ENCODE measurements at places on chromosomes 1 and 21.

DNA sequence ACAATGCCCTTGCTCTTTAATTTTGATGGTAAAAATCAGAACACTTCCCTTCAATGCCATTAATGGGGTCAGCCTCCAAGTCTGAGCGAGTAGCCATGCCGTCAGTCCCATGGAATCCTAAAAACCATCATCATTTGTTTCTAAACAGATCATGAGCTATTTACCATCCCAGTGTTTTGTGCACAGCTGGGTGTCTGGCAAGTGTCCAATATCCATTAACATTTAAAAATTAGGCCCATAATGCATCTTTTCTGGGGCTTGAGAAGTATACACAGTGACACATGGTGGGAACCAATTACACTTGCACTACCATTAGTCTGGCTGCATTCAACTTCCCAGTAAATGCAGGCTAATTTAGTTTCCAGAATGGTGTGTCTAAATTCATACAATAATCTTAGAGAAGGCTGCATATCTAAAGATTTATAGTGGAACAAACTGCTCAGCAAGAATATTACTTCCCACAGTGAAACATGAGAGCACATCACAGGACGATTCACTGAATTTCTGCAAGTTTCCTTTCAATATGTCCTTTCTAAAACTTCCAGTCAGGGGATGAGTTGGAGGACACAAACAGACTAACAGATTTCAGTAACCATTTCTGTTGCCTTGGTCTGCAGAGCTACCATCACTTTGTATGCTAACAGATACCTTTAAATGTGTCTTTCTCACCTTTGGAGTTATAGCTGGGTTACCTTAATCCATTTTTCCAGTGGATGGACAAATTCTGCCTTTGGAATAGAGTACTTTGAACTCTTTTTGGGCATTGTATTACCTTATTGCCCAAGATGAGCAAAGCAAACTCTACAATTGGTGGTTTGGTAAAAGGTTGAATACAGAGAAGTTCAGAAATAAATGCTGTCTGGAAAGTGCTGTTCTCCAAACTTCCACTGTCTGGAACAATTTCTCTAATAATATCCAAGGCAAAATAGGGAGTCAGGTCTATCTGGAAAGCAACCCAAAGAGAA is 258.0 kb downstream of the PTBP2 start:
- no peak for DNase-seq

DNA sequence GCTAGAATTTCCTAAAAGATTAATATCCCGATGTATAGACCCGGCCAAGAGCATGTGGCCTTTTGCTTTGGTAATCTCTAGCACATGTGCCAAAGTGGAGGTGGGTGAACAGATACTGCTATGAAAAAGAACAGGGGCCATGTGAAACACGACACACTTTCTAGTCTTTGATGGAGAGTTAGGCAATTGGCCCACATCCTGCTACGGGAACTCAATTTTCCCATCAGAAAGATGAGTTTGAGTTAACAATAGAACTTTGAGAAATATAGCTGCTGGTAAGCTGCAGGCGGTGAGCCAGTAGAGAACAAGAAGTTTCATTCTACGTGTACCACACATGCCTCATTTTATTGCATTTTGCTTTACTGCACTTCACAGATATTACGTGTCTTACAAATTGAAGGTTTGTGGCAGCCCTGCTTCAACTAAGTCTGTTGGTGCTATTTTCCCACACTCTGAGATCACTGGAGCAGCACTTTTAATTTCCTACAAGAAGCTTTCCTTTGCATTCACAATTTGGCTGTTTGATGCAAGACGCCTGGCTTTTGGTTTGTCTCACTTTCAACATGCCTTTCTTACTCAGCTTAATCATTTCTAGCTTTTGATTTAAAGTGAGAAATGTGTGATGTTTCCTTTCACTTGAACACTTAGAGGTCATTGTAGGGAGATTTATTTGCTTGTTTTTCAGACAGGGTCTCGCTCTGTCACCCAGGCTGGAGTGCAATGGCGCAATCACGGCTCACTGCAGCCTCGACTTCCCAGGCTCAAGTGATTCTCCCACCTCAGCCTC is 46.3 kb downstream of the HTR6 start:
- DNase-seq = no peak

GRCh38 chr21:44637018-44637850 is at the start of gene KRTAP10-10:
Gene KRTAP10-10 (plus strand): TSS chr21:44637356. CDS start chr21:44637418, 62 bp downstream.
- DNase-seq = no peak

DNA sequence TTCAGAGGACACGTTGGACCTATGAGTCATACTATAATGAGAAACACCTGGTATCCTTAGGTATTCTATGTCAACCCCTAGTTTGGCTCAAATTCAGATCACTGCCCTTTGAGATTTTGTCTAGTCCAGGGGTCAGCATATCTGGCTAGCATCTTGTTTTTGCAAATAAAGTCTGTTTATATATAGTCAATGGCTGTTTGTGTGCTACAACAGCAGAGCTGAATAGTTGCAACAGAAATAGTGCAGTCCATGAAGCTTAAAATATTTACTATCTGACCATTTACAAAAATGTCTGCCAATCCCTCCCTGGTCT is 48.5 kb upstream of the EDEM3 start:
- DNase-seq = no peak

GRCh38 chr1:85862456-85862855 is 154.2 kb upstream of the ZNHIT6 start:
- no peak for DNase-seq

- no peak for DNase-seq
Observed at GRCh38 chr1:165717918-165718515, 19.7 kb upstream of the ALDH9A1 start.
